ENCODE measurements at places on chromosomes 13 and 19. TPM values are rescaled to one million over a fixed set of nuclear protein-coding genes. Genes with fewer than 3 reads are reported as not detected.

DNA sequence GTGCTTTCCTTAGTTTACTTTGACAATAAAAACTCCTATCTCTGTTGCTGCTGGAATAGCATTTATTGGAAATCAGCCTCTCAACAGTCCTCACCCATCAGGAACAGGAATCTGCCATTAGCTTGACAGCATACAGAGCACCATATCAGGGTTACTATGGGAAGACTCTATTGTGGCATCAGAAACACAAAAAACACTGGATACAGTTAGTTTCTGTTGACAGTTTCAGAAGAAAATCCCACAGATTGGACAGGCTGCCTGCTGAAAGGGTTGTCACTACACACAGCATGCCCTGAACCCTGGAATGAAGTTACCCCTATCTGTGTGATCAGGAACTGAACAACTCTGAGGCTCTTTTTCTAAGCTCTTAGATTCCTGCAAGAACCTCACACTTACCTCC lies 172.7 kb downstream of the ENOX1 start:
- DNase-seq, result no peak

SYCN gene
- total RNA-seq, result not detected

DNA sequence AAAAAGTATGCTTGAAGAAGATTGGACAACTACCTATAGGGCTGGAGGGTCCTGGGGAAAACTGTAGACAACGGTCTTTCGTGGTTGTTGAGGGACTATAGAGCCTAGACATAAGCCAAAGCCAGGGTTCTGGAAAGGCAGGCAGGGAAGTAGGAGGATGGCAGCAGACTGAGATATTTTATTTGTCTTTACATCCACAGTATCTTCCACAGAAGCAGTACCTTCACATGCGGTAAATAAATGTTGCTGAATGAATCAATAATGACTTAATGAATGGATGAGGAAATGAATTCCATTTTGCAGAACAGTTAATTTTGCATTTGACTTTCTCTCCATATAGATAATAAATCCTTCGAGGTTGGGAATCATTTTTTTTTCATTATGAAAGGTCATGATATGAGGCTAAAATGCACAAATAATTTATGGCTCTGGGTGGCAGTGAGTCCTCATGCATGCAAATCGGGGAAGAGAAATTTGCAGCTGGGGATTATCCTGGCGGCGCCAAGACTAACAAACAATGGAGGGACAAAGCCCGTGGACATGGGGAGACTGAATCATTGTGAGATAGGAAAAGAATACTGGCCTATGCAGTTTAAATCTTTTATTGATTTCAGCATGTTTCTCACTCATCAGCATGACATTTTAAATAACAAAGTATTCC lies 102.0 kb downstream of the ERCC5 start:
- no peak for DNase-seq

DNA sequence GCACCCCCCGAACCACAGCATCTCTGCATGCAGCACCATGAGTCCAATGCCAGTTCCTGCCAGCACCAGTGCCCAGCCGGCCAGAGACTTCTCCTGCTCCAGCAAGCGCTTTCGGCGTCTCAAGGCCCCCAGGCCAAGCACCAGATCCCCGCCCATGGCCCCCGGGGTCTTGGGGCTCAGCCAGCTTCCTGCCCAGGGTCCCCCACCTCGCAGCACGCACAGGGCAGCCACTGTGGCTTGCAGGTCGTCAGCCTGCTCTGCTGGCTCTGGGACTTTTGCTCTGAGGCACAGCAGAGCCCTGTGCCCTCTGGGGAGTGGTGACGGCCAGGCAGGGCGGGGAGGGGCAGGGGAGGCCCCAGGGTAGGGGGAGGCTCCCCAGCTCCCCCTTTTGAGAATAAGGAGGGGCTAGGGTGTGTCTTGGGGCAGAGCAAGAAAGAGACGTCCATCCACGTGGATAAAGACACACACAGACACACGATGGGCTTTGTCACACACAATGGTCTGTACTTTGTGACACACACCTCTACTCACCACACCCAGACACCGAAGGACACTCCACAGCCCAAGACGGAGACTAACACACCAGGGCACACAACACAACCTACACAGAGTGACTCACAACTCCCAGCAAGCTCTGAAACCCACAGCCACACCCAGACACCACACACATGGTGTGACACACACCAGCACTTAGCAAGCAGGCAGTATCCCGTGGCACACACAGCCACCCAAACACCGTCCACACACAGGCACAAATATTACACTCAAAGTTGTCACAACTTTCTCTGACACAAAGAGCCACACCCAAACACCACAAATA lies at the start of gene KCNN4:
Gene KCNN4 (minus strand): TSS at position 268 of the 820 bp plus-strand sequence. CDS start 112 bp downstream, at position 156.
- DNase-seq, result no peak

GRCh38 chr13:106133025-106133424 lies 402.4 kb downstream of the EFNB2 start:
- DNase-seq, result no peak

ZNF471 gene
- total RNA-seq, result 6.0 TPM

GRCh38 chr13:84641491-84641890 lies 759.2 kb upstream of the SLITRK1 start:
- no peak for DNase-seq

DNA sequence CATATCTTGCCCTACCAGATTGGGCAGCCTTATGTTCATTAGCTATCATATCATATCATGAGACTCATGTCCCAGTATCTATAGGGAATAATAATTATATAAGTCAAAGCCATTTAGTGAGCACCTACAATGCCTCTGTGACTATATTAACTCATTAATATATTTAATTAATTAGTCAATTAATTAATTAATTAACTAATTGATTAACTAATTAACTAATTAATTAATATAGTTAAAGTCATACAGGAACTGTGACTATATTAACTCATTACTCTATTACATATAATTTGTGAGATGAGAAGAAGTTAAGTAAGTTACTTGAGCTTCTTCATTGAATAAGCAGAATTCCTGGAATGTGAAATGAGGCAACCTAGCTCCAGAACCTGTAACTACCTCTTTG lies 588.3 kb upstream of the SLITRK1 start:
- no peak for DNase-seq

DNA sequence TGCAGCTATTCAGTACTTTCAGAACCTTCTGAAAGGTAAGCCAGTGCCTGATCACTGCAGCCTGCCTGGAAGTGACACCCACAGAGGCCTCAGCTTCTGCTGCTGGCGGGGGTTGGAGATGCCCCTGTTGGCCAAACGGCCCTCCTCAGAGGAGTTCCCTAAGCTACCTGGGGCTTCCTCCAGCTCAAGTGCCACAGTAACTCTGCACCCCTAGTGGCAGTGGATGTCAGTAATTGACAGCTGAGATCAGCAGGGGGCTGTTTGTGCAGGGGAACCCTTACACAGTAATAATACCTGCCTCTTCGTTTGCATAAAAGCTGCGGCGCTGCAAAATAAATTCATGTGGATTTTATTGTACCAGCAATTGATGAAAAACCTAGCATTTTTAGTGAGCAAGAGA lies 28.9 kb downstream of the TDRD12 start:
- DNase-seq, result no peak

- no peak for DNase-seq
These were observed 3.7 kb upstream of the CADM4 start for GRCh38 chr19:43643326-43643725.

DNA sequence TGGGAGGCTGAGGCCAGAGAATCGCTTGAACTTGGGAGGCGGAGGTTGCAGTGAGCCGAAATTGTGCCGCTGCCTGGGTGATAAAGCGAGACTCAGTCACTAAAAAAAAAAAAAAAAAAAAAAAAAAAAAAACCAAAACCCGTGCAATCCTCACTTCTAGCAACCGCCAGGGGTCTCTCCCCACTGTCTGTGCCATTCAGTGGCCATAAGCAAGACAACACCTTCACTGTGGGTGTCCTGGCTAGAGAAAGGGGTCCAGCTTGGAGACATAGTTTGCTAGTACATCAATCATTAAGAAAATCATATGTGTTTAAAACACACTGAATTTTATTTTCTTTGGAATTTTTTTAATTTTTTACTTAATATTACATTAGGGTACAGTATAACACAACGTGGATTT lies 68.2 kb downstream of the RASL11A start:
- no peak for DNase-seq

DNA sequence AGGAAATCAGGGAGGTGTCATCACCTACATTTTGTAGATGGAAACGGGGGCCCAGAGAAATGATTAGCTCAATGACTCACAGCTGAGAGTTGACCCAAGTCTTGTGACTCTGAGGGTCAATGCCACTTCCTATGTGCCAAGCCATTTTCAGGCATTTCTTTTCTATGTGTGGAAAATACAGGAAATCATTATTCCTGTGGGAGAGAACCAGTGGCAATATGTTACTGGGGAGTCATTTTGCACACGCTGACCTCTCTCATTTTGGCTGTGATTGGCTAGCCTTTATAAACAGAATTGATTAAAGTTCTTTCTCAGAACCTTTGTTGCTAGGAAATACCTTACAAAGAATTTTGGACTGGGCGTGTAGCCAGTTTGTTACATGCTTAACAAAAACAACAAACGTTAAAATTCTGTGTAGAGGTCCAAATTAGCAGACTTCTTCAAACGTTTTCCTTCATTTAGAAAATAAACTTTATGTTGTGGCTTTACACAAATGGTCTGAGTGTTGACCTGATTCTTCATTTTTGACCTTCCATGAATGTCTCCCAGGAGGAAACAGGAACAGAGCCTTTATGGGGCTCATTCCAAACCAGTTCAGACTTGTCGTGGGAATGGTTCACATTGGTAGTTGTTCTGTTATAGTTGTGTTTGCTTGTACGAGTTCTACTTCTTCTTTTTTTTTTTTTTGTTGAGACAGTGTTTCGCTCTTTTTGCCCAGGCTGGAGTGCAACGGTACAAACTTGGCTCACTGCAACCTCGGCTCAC lies 11.4 kb downstream of the PCCA start:
- DNase-seq, result no peak

PHF11 gene
- 22.9 TPM for total RNA-seq

ATP4B gene
- not detected for total RNA-seq
